T-helper 2 cell treated with Interferon-gamma antibody and Interleukin-4, amounts not matched to agents 5 μg/mL and 100 μg/mL, for 36 hours (primary cell): ENCODE measurements at places on chromosomes 3 and 15.

GRCh38 chr3:25427563-25427941 is 511 bp upstream of the RARB start:
- DNase-seq: no peak

DNA sequence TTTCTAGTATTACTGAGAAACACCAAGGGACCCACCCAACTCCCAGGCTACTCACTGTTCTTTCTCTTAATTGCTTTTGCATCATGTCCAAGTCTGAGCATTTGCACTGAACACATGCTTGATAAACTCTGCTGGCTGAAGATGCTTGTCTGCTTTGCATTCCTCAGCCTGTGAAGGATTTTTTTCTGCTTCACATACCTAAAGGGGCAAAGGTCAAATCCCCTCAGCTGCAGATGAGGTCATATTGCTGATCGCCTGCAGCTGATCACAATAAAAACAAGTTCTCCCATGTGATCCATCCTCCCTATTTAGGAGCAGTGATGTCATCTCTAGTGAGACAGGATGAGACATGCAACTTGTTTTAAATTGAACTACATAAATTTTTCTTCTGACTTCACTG is 84.6 kb upstream of the DCBLD2 start:
- DNase-seq: no peak

DNA sequence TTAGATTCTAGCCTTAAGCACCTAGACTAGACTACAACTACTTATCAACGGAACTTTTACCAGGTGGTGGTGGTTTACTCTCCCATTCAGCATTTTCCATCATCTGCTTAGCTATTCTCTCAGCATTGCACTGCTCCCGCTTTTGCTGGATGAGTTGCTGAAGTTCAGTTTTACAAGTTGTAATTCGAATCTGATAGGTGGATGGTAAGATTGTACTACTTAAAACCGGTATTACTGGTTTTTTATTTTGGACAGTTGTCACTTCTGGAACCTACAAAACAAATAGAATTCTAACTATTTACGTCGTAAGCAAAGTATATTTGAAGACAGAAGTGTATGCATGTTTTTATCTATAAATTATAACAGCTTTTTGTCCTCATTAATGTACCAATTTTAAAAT is 41.1 kb downstream of the PIK3R4 start:
- no peak for DNase-seq

DNA sequence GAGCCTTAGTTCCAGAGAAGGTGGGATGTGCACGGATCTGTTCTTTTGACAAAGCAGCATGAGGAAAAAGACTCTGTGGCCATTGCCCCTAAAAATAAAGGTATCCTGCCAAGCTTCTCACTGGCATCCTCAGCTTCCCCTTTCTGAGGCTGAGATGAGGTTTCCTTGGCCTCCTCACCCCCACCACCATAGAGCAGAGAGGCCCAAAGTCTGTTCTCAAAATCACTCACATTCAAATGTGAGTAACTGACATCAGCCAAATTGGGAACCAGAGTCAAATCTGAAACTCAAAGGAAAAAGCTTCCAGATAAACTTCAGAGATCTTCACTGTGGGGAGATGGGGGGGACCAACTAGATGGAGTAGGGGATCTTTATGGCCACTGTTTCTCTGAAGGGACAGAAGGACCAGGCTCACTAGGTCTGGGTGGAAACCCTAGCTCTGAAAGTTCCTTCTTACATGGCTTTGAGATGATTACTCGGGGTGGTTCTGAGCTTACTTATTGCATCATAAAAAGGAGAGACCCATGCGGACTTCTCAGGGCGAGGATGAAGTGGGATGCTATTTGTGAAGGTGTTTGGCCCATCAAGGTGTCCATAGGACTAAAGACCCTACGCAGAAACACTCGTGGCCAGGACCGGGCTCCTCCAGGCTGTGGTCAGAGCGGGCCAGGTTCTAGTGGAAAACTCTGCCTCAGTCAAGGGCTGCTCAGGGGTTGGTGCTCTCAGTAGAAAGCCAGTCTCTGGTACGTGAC is 61.5 kb upstream of the MEF2A start:
- peak; percentile 47 for DNase-seq

- no peak for DNase-seq
Measured at GRCh38 chr15:29032229-29032625, 146.5 kb downstream of the APBA2 start.

GRCh38 chr3:104437131-104437750 is 929.5 kb upstream of the ALCAM start:
- DNase-seq: no peak

DNA sequence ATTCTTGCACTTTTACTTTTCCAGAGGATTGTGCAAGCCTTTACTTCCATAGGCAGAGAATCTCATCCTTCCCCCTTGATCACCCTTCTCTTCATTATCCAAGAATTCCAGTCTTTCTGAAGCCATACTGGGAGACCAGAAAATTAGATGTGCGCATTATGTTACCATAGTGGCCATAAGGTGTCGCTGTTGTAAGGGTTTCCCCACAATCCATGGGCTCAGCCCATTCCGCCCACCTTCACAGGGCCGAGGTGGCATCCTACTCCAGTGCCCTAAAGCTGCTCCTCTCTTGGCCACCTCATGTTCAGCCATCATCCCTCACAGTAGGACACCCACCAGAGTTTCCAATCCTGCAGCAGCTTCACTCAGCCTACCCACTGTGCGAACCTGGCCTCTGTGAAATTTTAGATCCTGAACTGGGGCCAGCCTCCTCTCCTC is 35.0 kb downstream of the CTSH start:
- DNase-seq: peak; percentile 22

DNA sequence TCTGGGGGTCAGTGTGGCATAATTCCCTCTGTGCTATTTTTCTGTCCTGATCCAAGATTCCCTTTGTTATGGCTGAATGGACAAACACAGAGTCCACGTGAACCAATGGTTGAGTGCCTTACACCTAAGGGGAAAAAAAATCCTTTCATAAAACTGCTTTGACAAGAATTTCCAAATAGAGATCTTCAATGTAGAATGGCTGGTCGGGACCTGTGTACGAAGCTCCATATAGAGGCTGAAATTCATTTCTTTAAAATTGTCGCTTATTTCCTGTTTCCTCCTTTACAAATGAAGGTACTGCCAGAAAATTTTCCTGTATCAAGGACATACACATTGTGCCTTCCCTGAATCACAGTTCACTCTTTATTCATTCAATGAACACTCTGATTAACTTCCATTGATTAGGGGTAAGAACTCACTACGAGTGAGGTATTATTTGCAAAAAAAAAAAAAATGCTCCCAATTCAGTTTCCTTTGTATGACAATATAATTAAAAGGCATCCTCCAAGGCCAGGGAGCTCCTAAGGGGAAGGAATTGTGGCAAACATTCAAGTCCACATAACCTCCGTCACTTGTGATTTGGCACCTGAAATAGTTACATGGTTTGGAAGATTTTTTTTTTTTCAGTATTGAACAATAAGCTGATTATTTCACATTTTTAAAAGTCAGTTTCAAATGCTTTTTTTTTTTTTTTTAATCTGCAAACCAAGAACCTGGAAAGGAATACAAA is 293.8 kb downstream of the MEX3B start:
- no peak for DNase-seq

DNA sequence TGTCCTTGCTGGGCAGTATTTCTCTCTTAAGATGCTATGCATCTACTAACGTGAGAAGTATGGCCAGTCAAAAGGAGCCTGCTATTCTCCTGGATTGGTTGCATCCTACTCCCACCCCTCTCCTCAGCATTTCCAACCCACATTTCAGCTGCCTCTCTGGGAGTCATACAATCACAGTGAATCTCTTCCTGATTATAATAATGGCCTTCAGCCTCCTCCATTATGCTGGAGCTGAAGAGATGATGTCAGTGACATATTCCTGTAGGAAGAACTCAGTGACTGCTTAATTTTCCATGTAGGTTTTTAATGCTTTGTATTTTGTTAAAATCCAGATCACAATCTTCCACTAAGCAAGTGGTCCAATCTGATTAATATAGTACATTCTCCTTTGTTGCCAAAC is 82.7 kb upstream of the SUCLG2 start:
- no peak for DNase-seq

- DNase-seq: no peak
Measured at GRCh38 chr3:195443391-195443989, 670 bp upstream of the ACAP2 start.

- no peak for DNase-seq
Measured at GRCh38 chr3:70580021-70580420, 267.6 kb upstream of the MDFIC2 start.

DNA sequence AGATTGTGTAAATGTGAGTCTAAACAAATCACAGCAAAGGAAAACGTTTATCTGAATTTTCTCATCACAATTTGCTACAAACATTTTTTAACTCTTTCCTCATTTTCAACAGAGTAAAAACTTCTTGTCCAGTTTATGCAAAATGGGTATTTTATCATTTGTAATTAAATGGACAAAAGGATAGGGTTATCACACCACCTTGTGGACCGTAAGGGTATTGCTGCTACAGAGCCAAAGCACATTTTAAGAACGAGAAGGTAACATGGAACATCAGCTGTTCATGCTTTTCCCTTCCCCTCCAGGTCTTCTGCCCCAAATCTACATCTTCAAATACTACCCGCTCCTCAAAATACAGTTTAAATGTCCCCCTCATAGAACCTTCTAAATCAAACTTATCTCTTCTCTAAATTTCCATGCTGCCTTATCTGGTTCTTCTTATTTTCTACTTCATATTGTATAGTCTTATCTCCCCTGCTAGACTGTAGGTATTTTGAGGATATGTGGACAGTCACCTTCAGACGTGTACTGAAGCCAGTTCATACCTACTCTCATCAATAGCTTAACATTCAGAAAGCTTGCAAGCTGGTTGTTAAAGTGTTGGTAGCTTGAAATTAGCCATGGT is 12.8 kb upstream of the SETMAR start:
- DNase-seq: no peak

- DNase-seq: peak; percentile 1
Measured at GRCh38 chr15:31307270-31308184, 19.1 kb upstream of the KLF13 start.
